ENCODE measurements at places on chromosomes 3 and 15.

DNA sequence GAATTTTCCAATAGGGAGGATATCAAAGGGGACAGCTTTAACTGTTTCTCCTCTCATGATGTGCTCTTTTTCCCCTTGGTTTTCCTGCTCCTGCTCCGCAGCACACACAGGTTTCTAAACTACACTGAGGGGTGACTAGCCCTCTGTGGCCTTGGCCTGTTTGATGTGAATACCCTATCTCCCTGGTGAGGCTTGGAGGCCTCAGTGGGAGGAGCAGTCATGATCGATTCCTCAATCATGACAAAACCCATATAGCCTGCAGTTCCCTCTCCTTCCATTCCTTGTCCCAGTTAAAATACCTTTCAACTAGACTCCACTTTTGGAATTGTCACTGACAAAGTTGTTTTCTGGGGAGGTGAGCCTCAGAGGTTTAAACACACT, 24.0 kb upstream of the USP3 start:
- DNase-seq = no peak

- DNase-seq = no peak
These were observed 183.4 kb upstream of the THRB start for GRCh38 chr3:24678021-24678420.

DNA sequence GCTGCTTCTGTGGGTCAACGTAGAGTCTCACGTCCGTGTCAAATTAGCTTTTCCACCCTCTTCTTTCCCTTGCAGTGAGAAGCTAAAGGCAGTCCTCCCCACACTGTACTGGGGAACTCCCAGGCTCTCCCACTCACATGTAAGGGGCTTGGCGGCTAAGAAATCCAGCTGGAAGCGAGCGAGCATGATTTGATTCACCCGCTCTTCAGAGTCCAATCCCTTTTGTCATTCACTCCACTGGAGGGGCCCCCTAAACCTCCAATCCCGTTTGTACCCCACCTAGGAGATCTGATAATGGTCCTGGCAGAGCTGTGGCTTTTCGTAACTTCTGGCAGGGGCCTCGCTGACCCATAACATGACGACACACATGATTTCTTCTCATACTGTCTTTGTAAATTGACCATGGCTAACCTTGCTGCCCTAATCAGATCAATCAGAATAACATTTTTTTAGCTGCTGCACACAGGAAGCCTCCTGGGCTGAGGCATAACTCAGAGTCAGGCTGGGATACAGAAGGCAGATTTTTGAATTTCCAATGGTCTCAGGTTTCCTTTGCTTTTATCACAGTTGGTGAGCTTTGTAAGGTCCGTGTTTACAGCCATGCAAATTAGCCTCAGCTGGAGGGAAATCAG, 235.2 kb downstream of the GREM1 start:
- no peak for DNase-seq

- DNase-seq = no peak
These were observed 62.1 kb downstream of the RASGRF1 start for GRCh38 chr15:79028411-79028964.

DNA sequence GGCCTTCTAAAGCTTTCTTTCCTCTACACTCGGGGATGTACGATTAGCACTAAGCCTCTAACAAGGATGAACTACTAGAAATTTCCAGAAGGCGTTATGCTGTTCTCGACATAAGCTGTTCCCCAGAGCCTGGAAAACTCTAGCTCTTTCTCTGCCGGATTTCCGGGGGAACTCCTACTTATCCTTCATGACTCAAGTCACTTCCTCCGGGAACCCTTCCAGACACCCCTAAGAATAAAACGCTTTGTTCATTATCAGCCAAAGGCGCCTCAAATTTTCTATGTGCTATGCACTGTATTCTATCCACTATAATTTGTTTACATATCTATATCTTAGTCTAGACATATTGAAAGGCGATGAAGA, 455 bp upstream of the SNAP23 start:
- no peak for DNase-seq
